ENCODE measurements at places on chromosomes 5 and 9.

GRCh38 chr5:15008476-15008875, 136.9 kb upstream of the ANKH start:
- peak; percentile 97 for DNase-seq

- DNase-seq = no peak
Measured at GRCh38 chr9:72542917-72543316, 21.5 kb downstream of the TMC1 start.

DNA sequence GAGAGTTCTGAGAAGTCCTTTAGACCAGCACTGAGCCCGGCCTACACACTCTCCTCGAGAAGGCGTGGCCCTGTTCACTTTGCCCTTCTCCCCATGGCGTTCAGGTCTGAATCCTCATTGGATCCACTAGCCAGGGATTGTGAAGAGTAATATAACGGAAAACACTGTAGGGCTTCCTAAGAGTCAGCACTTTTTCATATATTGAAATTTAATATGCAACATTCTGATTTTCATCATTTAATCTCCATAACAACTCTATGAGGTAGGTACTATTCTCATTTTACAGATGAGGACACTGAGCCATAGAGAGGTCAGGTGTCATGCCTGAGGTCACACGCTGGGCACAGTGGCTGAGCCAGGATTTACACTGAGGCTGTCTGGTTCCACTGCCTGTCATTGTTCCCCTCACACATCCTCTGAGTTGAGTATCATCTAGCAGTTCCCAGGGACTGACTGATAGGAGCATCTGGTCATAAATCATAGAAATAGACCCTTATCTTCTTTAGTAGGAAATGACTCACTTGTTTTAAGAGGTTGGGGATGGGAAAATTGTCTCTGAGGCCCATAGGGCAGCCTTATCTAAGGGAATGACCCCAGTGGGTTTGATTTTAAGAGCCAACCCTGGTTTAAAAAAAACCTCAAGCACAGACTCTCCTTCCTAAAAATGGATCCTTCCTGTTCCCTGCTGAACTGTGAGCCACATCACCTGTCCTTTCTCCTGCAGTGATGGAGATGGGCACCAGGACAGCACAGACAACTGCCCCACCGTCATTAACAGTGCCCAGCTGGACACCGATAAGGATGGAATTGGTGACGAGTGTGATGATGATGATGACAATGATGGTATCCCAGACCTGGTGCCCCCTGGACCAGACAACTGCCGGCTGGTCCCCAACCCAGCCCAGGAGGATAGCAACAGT, 41.2 kb downstream of the THBS4 start:
- no peak for DNase-seq

- DNase-seq = no peak
Measured at GRCh38 chr5:1943481-1943880, 60.8 kb upstream of the IRX4 start.

GRCh38 chr5:149069711-149070110, 6.8 kb upstream of the SH3TC2 start:
- DNase-seq = no peak

DNA sequence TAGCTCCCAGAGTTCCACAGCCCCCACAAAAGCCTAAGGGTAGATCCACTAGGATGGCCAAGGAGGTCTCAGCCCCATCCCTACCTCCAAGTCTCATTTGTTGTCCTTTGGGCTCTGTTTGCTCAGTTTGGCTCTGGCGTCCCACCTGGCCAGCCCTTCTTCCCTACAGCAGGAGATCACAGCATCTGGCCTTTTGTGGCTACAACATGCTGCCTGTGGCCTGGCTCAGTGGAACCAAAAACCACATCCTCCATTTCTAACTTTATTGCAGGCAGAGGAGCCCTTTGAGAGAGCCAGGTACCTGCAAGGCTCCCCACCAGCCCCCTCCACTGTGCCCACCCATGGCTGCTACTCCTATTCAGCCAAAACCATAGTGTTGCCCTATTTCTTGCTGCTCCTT, 11.4 kb downstream of the JADE2 start:
- DNase-seq = no peak

DNA sequence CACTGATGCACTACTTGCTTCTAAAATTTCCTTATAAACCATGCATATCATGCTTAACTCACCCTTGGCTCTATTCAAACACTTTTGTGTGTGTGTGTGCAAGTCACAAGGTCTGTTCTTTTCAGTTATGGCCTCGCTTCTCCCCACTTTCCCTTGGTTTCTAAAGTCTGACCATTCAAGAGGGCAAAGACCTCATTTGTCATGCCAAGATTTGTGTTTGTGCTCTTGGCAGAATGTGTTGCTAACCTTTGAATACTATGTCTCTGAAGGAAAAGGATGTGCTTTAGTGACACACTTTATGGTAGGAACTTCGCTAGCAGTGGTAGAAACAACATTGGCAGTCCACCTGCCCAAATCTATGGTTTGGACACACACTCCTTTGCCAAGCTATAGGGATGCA, 50.4 kb downstream of the SNX18 start:
- DNase-seq = no peak

GRCh38 chr9:134390947-134391318, 64.7 kb downstream of the RXRA start:
- DNase-seq = no peak

DNA sequence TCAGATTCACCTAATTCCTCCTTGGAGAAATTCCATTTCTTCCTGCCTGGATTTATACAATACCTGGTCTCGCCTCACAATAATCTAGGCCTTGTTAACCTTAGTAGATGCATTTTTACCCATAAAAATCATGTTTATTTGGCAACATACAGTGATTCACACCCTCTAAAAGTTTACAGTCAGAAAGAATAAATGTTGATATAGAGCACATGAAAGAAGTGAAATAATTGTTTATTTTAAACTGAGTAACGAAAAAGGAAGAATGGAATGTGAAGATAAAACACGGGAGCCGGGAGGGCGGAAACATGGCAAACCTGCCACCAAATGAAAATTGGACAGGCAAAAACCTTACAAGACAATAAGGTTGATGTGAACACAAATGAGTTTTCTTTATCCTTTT, 28.9 kb upstream of the KCNN2 start:
- no peak for DNase-seq
